H9 (cell line): ENCODE measurements at places on chromosomes 11 and 22. TPM values are rescaled to one million over a fixed set of nuclear protein-coding genes. Genes with fewer than 3 reads are reported as not detected.

The CD6 gene
- not detected in 2 replicates for total RNA-seq

The NDUFV1 gene
- 152 and 154 TPM in 2 replicates for total RNA-seq

The APOBEC3A gene
- total RNA-seq, result not detected in 2 replicates

The RCOR2 gene
- total RNA-seq, result 117 and 118 TPM in 2 replicates

The OR4A47 gene
- not detected in 2 replicates for total RNA-seq

The NDUFC2 gene
- 247 and 260 TPM in 2 replicates for total RNA-seq

The CHRNA10 gene
- total RNA-seq, result 2.1 and 2.4 TPM in 2 replicates

The CHRDL2 gene
- 0.33 and 0.39 TPM in 2 replicates for total RNA-seq

The MFRP gene
- total RNA-seq, result not detected in 2 replicates

The IFT27 gene
- 40.7 and 43.4 TPM in 2 replicates for total RNA-seq

The ZDHHC8 gene
- 47.3 and 51.7 TPM in 2 replicates for total RNA-seq

The POGLUT3 gene
- total RNA-seq, result 13.1 and 13.4 TPM in 2 replicates

The BBOX1 gene
- total RNA-seq, result not detected in 2 replicates

The THRSP gene
- not detected in 2 replicates for total RNA-seq

The SULT4A1 gene
- 15.0 and 16.2 TPM in 2 replicates for total RNA-seq

The KCNJ1 gene
- total RNA-seq, result not detected in 2 replicates

The CREB3L1 gene
- 2.6 and 3.3 TPM in 2 replicates for total RNA-seq

The DUSP8 gene
- total RNA-seq, result 3.2 and 4.4 TPM in 2 replicates

The FADS3 gene
- total RNA-seq, result 34.9 and 36.7 TPM in 2 replicates

The NPAS4 gene
- 1.6 and 1.8 TPM in 2 replicates for total RNA-seq

The MMP13 gene
- total RNA-seq, result not detected in 2 replicates

The OR52H1 gene
- not detected in 2 replicates for total RNA-seq
